ENCODE measurements at places on chromosomes 16 and 17.

DNA sequence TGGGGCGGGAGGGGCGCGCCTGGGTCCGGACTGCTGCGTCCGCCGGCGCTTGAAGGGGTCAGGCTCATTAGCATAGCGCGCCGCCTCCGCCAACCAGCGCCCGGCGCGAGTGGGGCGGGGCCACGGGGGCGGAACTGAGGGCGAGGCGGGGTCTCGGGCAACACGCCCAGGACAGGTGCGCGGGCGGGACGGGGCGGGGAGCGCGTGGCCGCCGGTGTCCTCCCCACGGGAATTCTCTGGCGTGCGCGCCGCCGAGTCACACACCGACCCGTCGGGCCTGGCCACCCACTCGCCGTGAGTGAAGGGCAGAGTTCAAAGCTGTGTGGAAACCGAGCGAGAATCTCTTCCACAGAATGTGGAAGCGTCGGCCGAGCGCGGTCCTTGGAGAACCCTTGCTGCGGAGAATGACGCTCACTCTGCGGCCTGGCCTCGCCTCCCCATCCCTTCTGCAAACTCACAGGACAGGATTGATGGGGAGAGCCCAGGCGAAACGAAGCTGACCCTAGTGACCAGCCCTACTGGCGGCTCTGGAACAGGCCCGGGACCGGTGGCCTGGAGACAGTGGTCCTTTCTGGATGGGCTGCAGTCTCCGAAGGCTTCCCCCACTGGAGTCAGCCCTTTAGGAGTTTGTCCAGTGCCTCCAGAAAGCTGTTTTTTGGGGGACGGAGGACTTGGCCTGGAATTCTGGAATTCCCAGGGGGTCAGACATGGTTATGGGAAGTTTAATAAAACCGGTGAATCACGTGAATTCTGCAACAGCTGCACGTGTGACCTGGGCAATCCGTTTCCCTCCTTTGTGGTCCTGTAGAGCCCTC is at the start of gene SNAI3:
TSS of gene SNAI3 (minus strand) at position 69 of the 815 bp plus-strand sequence. CDS start 101 bp downstream, outside the sequence.
- no peaks in the 10 kb centered on the region for H3K36me3 ChIP-seq
- H3K27ac ChIP-seq: no peak within 1 kb of the TSS
- H3K27me3 ChIP-seq: peaks cover 35% of the 10 kb centered on the region
- peak; percentile 85 for DNase-seq
- peaks cover 13% of the 10 kb centered on the region for H3K4me1 ChIP-seq
- peak within 1 kb of the TSS; percentile 77 for H3K4me3 ChIP-seq

- DNase-seq: no peak
- H3K27ac ChIP-seq: no peak overlapping the region
- no peaks in the 10 kb centered on the region for H3K27me3 ChIP-seq
- H3K4me3 ChIP-seq: no peak overlapping the region
Measured at GRCh38 chr16:57000271-57001025, 11.1 kb downstream of the NLRC5 start.

DNA sequence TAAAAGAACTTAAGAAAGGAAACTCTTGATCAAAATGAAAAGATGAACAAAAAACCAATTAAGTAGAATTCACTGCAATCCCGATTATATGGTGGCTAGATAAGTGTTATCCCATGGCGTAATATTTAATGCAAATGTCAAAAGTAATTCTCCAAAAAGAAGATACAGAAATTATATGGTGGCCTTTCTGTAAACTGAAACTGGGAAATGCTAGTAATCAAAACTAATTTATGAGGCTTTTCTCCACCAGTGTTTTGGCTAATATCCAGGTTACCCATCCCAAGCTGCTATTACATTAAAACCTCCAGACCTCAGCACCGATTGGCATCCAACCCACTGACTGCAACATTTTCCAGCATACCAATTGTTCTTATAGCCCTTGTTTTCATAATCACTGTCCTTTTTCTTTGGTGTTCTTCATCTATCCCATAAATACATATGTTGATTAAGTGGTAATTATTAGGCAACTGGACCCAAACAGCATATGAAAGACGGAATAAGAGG is 77.2 kb upstream of the TNRC6A start:
- no peaks in the 10 kb centered on the region for H3K36me3 ChIP-seq
- no peak for DNase-seq
- no peak overlapping the region for H3K27ac ChIP-seq

GRCh38 chr17:43927060-43927864 is 15.0 kb downstream of the PPY start:
- no peak overlapping the region for H3K27ac ChIP-seq
- peaks cover 14% of the 10 kb centered on the region for H3K27me3 ChIP-seq
- no peak for DNase-seq
- H3K36me3 ChIP-seq: no peaks in the 10 kb centered on the region
- no peak overlapping the region for H3K4me3 ChIP-seq

GRCh38 chr17:50269477-50270434 is 4.5 kb upstream of the TMEM92 start:
- no peak overlapping the region for H3K27ac ChIP-seq
- no peaks in the 10 kb centered on the region for H3K36me3 ChIP-seq
- peak; percentile 58 for DNase-seq
- no peak overlapping the region for H3K4me3 ChIP-seq

DNA sequence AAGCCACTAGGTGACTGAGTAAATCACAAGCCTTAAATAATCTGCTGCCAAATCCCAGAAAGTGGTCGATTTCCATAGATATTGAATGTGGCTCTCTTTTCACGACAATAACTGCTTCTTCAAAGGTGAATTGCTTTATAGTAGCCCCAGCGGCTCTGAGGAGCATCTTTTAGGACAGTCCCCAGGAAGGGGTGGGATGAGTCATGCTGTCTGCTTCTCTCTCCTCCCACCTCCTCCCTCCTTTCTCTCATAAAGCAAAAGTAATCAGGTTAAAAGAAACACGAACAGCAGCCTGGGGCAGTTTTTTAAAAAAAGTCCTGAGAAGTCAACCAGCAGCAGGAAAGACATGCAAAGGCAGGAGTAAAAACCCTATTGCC is 1.8 kb downstream of the KIAA0513 start:
- no peak for DNase-seq
- H3K27me3 ChIP-seq: peaks cover 4% of the 10 kb centered on the region
- no peak overlapping the region for H3K4me3 ChIP-seq
- peaks cover 18% of the 10 kb centered on the region for H3K4me1 ChIP-seq
- H3K27ac ChIP-seq: no peak overlapping the region
- no peaks in the 10 kb centered on the region for H3K36me3 ChIP-seq

GRCh38 chr17:55198690-55199370 is 65.9 kb upstream of the HLF start:
- H3K27me3 ChIP-seq: no peaks in the 10 kb centered on the region
- DNase-seq: no peak
- peaks cover 3% of the 10 kb centered on the region for H3K4me1 ChIP-seq
- no peaks in the 10 kb centered on the region for H3K36me3 ChIP-seq
- H3K27ac ChIP-seq: no peak overlapping the region
- no peak overlapping the region for H3K4me3 ChIP-seq

GRCh38 chr17:6913608-6914443 is 82.0 kb upstream of the ALOX12 start:
- peak; percentile 30 for DNase-seq
- no peaks in the 10 kb centered on the region for H3K36me3 ChIP-seq
- no peaks in the 10 kb centered on the region for H3K4me1 ChIP-seq
- H3K27ac ChIP-seq: no peak overlapping the region

GRCh38 chr17:71276079-71276478 is 844.7 kb upstream of the SOX9 start:
- H3K4me1 ChIP-seq: no peaks in the 10 kb centered on the region
- H3K27me3 ChIP-seq: no peaks in the 10 kb centered on the region
- DNase-seq: no peak
